ENCODE measurements at places on chromosomes 12 and 14.

DNA sequence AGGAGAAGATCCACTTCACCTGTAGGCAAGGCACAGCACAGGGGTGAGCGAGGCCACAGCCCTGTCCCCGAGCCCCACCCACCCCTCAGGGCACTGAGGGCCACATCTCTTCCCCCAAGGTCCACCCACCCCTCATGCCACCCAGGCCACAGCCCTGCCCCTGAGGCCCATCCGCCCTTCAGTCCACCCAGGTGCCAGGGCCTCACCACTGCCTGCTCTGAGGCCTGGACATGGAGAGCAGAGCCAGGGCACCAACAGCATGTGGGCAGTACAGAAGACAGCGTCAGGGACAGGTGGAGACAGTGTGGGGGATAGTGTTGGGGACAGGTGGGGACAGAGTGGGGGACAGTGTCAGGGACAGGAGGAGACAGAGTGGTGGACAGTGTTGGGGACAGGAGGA is 138.3 kb downstream of the TMEM121 start:
- no peak for DNase-seq

DNA sequence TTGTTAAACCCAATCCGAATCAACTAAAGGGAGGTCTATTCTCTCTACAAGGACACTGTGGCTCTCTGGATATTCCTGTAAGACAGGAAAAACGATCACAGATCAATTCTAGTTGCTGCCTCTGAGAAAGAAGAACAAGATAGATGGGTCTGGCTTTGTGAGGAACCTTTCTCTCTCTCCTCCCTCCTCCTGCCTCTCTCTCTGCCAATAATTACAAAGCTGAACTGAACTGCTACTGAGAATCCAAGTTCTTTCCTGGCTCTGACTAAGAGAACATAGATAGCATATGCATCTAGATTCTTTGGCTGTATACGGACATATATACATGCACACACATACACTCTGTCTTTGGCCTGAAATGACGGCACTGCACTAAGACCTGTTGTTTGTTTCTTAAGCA is 27.6 kb downstream of the ETV6 start:
- no peak for DNase-seq

GRCh38 chr12:20183563-20183962 is 184.8 kb upstream of the PDE3A start:
- no peak for DNase-seq

DNA sequence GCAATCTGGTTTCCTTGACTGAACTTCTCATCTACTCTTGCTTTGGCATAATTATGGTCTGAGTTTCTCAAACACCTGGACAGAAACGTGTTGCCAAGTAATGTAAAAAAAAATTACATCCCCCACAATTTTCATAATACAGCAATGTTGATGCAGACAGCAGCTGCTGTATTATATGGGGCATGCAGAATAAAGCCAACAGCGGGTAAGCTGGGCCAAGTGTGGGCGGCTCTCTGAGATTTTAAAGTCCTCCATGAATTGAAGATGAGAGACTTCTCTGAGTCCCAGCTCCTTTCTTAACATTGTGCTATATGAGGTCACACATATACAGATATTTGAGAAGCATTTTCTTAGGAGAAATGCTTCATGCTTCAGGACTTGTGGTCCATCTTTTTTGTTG is 881.2 kb downstream of the GALC start:
- DNase-seq, result no peak

GRCh38 chr12:130478786-130479185 is 141.1 kb downstream of the PIWIL1 start:
- DNase-seq, result no peak

GRCh38 chr14:42192738-42193653 is 586.3 kb downstream of the LRFN5 start:
- no peak for DNase-seq

- DNase-seq, result no peak
Observed at GRCh38 chr14:79413734-79414428, 797.4 kb downstream of the DIO2 start.

GRCh38 chr14:27065886-27066285 is 468.1 kb upstream of the NOVA1 start:
- DNase-seq, result no peak

Measured in NCI-H2107 (cell line).